ENCODE measurements at places on chromosomes 3 and 15. TPM values are rescaled to one million over a fixed set of nuclear protein-coding genes. Genes with fewer than 3 reads are reported as not detected.

GRCh38 chr15:33084661-33085060 is 109.9 kb downstream of the FMN1 start:
- DNase-seq = no peak

DNA sequence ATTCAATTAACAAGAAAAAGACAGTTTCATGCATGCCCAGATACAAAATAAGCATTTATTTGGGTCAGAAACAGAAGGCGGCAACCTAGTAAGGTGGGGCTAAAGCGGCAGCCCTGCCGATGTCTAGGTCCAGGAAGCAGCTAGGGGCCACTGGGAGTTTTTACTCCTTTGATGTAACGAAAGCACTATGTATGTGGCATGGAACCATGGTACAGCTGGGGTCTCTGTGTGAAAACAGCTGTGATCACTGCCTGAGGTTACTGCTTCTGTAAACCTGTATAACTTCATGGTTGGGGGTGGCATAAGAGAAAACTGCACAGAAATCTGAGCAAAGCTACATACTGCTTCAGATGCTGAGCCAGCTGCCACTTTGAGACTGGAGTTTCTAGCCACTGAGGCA is 119.5 kb downstream of the ZNF280D start:
- no peak for DNase-seq

GRCh38 chr3:13647298-13648059 is 98.6 kb downstream of the FBLN2 start:
- DNase-seq = no peak

GRCh38 chr3:171865191-171865865 is 22.2 kb downstream of the TMEM212 start:
- DNase-seq = no peak

- no peak for DNase-seq
These were observed 108.0 kb downstream of the SNRPN start for GRCh38 chr15:25062551-25063430.

GRCh38 chr3:10389995-10390394 is 69.1 kb upstream of the SEC13 start:
- no peak for DNase-seq

- DNase-seq = no peak
These were observed 42.6 kb upstream of the ATP2C1 start for GRCh38 chr3:130851277-130851676.

GRCh38 chr15:62163397-62164013 is 1.6 kb downstream of the C2CD4B start:
- DNase-seq = no peak

The SCN11A gene
- 0.34 TPM for total RNA-seq

DNA sequence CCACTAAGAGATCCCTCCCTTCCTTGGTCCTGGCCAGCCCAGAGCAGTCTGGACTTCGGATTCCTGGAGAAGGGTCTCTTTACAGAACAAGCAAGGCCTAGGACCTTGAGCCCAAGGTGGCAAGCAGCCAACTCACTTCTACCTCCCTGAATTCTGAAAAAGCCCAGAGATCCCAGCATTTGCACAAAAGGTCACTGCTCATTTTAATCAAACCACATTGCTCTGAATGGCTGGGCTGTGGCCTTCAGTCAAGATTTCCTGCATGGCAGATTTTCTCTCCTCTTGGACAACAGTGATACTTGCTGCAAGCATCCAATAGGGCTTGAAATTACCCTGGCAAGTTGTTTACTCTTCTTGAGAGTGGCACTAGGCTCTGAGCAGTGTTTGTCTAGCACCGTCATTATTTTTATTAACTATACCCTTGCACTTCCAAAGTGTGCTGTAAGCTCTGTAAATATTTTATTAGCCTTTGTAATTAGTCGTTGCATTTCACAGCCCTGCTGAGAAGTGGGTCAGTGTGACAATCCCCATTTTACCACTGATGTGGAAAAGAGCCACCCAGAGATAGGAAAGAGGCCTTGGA is 274.7 kb upstream of the CTNNB1 start:
- DNase-seq = peak; percentile 66

DNA sequence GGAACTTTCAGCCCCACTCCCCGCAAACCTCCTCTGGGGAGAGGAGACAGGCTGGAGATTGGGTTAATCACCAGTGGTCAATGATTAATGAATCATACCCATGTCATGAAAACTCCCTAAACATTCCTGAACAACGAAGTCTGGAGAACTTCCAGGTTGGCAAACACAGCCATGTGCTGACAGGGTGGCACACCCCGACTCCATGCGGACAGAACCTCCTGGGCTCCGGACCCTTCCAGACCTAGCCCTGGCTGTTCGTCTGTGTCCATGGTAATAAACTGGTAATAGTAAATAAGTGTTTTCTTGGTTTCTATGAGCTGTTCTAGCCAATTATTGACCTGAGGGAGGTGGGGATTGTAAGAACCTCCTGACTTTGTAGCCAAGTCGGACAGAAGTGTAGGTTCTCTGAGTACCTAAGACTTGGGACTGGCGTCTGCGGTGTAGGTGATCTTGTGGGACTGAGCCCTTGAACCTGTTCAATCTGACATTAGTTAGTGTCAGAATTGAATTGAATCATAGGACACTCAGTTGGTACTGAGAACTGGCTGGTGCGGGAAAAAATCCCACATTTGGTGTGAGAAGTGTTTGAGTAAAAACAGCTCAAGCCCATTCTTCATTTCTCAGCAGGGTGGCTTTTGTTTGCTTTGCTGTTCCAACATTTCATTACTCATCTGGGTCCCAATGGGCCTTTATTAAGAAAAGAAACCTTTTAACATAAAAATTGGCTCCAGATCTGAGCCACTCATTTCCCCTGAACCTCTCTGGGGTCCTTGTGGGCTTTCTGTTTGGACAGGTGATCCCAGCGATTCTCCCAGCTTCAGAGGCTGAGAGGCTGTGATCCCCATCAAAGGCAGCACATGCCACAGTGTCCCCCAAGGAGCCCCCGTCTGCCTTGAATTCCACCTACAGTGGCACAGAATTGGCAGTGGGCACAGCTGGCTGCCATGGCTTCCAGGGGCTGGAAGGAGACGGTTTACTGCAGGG is 151.0 kb downstream of the TJP1 start:
- no peak for DNase-seq

DNA sequence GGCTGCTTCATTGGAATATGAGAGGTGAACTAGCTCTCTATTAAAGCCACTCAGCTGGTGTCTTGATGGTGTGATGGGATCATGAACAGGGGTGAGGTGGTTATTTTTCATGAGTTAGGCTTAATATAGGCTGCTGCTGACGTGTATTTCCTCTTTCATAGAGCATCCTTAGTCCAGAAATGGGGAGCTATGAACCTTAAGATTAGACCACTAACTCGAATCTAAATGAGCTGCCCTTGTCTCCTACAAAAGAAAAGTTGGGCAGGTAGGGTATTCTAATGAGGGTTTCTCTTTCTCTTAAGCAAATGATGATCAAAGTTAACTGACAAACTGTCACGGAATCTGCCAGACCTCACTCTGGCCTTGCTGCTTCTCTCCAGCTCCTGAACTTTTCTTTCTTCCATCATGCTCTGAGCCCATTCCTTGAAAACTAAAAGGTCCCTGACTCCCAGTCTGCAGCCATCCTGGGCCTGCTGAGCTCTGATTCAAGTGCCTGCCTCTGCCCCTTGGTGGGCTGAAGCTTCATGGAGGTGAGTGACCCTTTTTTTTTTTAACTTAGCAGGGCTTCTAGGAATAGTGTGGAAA is at the start of gene TRIM69:
TRIM69 (plus strand) TSS at position 348 of the 585 bp plus-strand sequence; CDS start at position 525, 177 bp downstream.
- no peak for DNase-seq

GRCh38 chr3:191383124-191383523 is 52.8 kb upstream of the UTS2B start:
- DNase-seq = no peak

DNA sequence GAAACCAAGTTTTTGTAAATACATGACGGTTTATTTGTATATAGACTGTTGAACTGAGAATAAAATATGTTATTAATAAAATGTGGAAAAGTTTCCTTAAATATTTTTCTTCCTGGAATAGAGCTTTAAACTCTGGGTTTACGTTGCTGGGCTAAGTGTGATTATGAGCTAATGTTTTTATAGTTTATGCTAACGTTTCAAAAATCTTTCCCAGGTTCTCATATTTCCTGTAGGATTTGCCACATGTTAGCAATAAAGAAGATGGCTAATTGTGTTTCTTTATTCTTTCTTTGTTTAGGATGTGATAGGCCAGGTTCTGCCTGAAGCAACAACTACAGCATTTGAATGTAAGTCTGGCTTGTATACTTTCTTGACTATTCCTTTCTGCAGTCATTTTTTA is 7.2 kb downstream of the MAP2K5 start:
- DNase-seq = no peak

GRCh38 chr3:128260275-128260674 is 107.0 kb downstream of the EEFSEC start:
- DNase-seq = no peak

The LRTM1 gene
- not detected for total RNA-seq

- DNase-seq = no peak
These were observed 155.6 kb upstream of the KCNH8 start for GRCh38 chr3:18992709-18993108.

The SKIC8 gene
- 52.7 TPM for total RNA-seq

DNA sequence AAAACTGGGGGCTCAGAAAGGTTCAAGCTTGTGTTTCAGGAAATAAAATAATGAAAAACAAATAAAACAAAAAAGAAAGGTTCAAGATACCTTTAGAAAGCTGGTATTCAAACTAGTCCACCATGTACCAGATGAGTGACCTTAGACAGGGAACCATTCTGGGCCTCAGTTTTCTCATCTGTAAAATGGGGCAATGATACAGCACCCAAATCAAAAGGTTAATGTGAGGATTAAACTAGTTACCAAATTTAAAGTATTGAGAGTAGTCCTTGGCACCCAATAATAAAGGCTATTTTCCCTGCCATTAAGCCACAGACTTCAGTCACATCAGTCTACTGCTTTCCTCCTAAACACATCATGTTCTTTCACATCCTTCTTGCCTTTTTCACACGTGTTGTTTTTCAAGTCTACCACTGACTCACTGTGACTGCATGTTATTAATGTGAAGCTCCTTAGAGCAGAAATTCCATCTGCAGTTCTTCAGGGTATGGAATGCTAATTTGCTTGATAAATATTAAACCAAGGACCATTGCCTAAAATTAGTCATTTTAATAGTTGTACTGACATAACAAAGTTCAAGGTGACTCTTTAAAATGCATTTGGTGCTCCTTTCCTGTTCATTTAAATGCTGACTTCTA is 19.9 kb downstream of the TAMM41 start:
- DNase-seq = no peak

DNA sequence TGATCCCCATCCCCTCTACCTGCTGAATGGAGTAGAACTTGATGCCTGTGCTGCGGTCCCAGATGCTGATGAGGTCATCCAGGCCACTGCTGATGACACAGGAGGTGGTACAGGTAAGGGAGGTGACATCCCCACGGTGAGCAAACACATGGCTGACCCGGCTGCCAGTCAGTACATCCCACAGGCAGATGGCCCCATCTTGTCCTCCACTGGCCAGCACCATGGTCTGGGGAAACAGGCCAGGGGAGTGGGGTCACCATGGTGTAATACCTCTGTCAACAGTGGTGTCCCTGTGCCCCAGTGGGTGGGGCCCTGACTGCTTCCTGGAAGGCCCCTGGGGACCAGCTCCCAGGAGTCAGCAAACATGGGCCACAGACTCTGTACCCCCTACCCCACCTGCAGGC is 33.3 kb downstream of the PTPN23 start:
- no peak for DNase-seq

The RARRES1 gene
- total RNA-seq = 93.0 TPM

The GOLGA8S gene
- total RNA-seq = under 0.01 TPM

DNA sequence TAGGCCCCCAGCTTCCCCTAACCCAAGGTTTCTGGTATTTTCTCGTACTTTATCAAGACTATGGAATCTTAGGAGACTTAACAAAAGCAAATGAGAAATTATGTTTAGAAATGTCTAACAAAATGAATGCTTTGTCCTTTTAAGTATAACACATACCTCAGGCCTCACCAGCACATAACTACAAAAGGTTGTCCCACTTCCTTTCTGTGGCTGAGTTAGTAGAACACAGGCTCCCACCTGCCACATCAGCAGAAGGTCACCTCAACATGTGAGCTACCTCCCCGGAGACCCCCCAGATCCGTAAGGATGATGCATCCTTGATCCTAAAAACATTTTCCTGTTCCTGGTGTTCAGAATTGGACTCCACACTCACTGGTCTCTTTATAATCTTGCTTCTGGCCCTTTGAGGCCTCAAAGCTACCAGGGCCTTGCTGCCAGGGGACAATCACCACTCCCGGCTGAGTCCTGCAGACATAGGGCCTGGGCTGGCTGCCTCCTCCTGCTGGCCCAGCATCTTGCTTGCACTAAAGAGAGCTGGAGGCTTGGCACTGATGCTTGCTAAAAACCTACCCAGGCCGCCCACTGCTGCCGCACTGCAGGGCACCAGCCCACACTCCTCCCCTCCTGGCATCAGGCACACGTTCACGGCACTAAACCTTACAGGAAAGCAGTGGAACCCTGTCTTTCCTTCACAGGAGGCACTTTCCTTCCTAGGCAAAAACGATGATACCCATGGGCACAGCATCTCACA is 2.9 kb downstream of the CCRL2 start:
- DNase-seq = no peak

DNA sequence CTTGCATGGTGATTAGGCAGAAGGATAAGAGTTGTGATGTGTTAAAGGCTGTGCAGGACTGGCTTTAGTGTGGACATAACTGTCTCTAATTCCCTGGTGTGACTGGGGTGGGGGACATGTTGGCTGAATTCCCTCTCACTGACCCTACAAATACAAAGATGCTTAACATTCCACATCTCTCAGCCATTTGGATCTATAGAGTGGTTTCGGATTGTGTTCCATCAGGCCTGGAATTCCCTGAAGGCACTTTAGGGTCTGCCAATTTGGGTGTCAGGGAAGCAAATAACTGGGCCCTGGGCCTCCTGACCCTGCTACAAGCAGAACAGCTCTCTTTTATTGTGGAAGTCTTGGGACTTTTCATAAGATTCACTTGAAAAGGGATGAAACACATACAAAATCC is 56.2 kb downstream of the ARHGEF26 start:
- no peak for DNase-seq

The AMIGO3 gene
- total RNA-seq = 1.7 TPM

DNA sequence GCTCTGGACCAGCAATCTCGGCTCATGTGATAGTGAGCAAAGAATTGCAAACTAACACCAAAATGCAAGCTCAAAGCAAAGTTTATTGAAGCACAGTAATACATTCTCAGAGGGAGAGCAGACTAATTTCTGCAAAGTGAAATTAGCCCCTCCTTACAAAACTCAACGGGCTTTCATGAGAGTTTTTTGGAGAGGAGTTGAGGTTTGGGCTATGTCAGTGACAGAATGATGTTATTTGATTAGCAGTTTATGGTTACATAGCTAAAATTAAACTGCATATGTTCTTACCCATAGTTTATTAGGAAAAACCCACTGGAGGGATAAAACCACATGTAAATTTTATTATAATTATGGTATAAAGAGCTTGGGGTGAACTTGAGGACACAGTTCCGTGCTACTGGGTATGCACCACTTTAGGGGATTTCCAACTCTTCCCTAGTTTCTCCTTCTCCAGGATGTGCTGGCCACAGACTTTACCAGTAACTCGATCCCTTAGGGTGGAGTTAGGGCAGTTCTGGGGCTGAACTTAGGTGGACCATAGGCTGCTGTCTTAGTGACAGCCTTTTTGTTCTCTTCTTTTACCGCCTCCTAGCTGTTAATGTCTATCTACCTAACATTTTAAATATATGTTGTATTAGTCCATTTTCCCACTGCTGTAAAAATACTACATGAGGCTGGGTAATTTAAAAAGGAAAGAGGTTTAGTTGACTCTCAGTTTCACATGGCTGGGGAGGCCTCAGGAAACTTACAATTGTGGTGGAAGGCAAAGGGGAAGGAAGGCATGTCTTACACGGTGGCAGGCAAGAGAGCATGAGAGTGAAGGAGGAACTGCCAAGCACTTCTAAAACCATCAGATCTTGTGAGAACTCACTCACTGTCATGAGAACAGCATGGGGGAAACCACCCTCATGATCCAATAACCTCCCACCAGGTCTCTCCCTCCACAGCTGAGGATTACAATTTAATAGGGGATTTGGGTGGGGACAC is 8.9 kb upstream of the AADACL2 start:
- DNase-seq = no peak

All from esophagus muscularis mucosa (tissue), 4 donors.